Nephron progenitor cell (in vitro differentiated cells): ENCODE measurements at places on chromosomes 3 and 15.

DNA sequence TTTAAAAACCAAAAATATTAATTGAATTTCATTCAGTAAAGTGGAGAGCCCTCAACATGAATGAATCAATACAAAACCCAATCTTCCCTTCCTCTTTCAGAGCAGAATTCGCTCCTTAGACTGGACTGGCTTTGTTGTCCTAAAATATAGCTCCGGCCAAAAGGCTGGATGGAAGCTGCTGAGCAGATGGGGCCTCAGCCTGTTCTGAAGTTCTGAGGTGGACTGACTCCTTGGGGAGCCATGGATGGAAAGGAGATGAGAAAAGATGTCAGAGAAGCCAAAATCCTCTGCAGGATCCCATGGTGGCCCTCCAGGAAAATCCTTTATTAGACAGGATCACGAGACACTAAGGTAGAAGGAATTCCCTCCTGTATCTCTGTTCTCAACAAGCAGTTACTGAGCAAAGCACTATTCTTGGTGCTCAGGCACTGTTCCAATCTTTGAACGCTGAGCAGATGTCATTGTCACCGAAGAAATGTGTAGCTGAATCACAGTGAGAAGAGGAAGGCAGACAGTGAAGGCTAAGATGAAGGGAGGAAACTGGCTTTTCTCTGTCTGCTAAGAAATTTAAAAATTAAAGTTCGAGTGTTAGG is 122.0 kb downstream of the SEMA6D start:
- DNase-seq = no peak

GRCh38 chr3:16329036-16329825 is 64.2 kb downstream of the OXNAD1 start:
- no peak for DNase-seq

- DNase-seq = no peak
These were observed 46.8 kb upstream of the SRGAP3 start for GRCh38 chr3:9296241-9296640.

DNA sequence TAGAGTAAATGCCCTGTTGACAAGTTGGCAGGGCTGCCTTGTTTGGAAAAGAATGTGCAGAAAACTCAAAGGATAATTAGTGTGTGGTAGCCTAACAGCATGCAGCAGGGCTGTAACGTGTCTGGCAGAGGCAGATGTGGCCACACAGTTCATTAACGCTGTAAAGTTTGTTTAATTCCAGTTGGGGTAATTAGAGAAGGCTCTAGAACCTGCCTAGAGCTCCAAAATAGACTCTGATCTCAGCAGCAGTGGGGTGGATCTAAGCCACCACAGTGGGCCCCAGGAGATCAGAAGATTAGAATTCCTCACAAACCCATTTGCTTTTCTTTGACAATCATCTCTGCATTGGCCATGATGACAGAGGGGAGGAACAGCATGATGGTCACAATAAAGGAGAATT is 65.1 kb upstream of the LEKR1 start:
- DNase-seq = no peak

- DNase-seq = no peak
These were observed 65.8 kb upstream of the GSK3B start for GRCh38 chr3:120160050-120160449.

DNA sequence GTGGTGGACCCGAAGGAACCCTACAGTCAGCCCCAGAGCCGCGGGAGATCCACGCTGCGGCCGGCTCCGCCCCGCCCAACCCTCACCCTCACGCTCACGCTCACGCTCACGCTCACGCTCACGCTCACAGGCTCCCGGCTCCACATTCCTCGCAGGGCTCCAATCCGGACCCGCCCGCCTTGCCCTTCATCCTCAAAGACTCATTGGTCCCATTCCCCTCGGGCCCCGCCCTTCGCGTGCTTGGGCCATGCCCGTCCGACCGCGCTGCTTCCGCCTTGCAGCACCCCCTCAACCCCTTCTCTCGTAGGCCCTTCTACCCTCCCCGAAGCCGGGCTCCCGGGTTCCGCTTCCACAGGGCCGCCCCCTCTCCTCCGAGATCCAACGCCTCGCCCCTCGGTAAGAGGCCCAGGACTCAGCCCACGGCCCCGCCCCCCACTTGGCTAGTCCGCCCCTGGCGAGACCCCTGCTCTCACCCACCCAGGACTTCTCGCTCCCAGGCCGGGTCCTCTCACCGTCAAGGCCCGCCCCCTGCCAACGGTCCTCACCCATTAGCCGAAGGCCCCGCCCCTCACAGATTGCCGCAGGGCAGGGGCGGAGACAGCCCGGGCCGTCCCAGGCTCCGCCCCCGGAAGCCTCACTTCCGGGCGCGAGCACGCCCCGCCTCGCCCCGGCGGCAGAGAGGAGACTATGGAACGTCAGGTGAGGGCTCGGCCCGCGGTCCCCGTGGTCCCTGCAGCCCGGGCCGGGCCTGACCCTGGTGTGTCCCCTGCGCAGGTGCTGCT is at the start of gene APEH:
TSS of gene APEH (plus strand) at position 637 of the 782 bp plus-strand sequence. CDS start at position 688, 51 bp downstream.
- peak; percentile 98 for DNase-seq

GRCh38 chr15:66808181-66808824 is 106.3 kb downstream of the SMAD6 start:
- no peak for DNase-seq

GRCh38 chr3:4496087-4496452 is 2.9 kb downstream of the ITPR1 start:
- DNase-seq = no peak

DNA sequence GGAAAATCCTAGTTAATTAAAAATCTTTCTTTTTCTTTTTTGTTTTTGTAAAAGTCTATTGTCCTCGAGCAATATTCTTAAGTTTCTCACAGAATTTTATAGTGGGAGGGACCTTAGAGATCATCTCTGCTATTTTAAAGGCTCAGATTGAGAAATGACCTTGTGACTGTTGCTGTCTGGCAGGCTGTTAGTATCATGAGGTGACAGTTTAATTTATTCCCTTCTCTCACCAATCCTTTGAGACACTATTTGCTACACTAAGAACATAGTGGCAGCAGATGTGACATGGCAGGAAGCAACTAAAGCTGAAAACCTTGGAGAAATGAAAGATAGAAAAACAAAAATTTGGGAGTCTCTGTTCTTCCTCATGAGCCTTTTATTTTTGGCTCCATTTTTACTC is 24.9 kb downstream of the APPL1 start:
- no peak for DNase-seq

GRCh38 chr3:147304756-147305155 is 101.6 kb downstream of the ZIC4 start:
- DNase-seq = no peak

GRCh38 chr3:69370156-69370883 is 15.6 kb downstream of the FRMD4B start:
- DNase-seq = no peak

- DNase-seq = no peak
These were observed 615.5 kb downstream of the ROBO2 start for GRCh38 chr3:77655396-77655795.

- DNase-seq = no peak
These were observed 135.7 kb downstream of the FOXP1 start for GRCh38 chr3:71447803-71448202.

GRCh38 chr3:117580806-117581205 is 871.2 kb downstream of the TUSC7 start:
- no peak for DNase-seq

DNA sequence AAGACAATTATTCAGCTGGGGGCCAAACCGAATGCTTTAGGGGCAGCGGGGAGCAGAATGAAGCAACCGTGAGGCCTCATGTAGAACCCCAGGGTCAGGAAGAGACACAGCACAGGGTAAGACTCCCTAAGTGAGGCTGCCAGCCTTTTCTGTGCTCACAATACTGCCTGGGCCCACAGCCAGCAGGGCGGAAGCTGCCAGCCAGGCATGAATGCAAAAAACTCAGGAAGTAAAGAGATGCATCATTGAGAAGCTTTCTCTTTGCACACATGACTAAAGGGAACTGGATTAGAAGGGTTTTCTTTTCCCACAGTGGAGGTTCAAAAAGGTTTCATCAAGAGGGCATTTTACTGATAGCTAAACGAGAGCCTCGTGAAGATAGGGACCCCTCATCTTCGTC is 33.3 kb downstream of the CA12 start:
- DNase-seq = no peak
